Progenitor cell of endocrine pancreas (in vitro differentiated cells): ENCODE measurements at places on chromosomes 6 and 20.

DNA sequence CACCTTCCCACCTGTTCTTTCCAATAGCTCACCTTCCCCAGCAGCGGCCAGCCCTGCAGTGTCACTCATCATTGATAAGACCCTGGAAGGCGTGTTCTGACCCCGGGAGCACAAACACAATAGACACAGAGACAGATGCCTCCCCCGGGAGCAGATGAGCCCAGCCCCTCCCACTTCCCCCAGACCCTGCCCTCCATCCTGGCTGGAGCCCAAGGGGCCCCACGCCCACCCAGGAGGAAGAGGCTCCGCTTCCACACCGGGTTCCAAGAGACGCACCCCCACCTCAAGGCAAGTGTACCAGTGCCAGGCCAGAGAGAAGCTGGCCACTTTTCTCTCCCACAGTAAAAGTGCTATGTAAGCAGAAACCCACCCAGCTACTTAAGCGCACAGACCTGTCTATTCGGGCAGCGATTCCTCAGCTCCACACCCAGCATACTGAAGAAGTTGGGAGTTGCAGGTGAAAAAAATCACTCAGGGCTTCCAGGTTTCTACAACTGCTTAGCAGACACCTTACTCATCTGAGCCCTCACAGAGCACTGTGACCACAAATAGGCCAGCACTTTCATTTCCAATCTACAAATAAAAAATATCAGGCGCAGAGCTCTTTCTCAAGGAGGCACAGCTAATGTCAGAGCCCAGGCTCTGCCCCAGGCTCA is 93.4 kb upstream of the NXT1 start:
- no peak for DNase-seq

DNA sequence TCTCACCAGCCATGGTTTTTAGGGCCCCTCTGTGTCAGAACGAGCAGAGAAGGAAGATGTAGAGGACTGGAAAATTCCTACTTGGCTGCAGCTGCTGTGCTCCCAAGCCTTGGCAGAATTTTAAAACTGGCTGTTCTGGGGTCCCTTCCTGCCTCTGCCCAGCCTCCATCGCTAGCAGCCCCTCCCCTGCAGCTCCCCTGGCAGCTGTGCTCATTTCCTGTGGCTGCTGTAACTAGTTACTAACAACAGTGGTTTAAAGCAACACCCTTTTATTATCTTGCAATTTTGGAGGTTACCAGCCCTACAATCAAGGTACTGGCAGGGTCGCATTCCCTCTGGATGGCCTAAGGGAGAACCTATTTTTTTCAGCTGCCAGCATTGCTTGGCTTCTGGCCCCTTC is 3.7 kb upstream of the CST11 start:
- DNase-seq, result no peak

GRCh38 chr6:166201878-166202277 is 34.2 kb upstream of the TBXT start:
- DNase-seq, result no peak

DNA sequence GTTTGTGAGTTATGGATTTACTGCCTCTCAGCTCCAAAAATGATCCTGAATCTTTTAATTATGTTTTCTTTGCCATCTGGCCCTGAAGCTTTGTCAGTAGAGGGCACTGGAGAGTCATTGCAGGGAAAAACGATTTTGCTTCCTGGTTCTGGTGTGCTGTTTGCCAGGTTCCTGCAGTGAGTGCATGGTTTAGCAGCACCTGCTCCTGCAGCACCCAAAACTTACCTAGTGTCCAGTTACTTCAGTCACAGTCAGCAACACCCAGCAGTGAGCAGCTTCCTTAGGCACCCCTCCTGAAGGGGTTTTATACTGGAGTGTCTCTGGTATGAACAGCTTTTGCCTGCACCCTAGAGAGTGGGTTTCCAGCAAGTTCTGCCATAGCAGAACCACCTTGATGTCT is 6.0 kb upstream of the TRIM26 start:
- DNase-seq, result no peak

- DNase-seq, result no peak
Observed at GRCh38 chr6:147869201-147869600, 360.7 kb downstream of the SAMD5 start.

- DNase-seq, result no peak
Observed at GRCh38 chr6:21164768-21165326, 428.7 kb upstream of the SOX4 start.

- DNase-seq, result no peak
Observed at GRCh38 chr6:160036790-160037206, 67.9 kb downstream of the IGF2R start.

GRCh38 chr6:16568128-16568527 is 193.1 kb downstream of the ATXN1 start:
- no peak for DNase-seq

- DNase-seq, result no peak
Observed at GRCh38 chr6:423799-424345, 32.3 kb downstream of the IRF4 start.

- DNase-seq, result no peak
Observed at GRCh38 chr6:120873125-120873865, 461.0 kb downstream of the TBC1D32 start.

DNA sequence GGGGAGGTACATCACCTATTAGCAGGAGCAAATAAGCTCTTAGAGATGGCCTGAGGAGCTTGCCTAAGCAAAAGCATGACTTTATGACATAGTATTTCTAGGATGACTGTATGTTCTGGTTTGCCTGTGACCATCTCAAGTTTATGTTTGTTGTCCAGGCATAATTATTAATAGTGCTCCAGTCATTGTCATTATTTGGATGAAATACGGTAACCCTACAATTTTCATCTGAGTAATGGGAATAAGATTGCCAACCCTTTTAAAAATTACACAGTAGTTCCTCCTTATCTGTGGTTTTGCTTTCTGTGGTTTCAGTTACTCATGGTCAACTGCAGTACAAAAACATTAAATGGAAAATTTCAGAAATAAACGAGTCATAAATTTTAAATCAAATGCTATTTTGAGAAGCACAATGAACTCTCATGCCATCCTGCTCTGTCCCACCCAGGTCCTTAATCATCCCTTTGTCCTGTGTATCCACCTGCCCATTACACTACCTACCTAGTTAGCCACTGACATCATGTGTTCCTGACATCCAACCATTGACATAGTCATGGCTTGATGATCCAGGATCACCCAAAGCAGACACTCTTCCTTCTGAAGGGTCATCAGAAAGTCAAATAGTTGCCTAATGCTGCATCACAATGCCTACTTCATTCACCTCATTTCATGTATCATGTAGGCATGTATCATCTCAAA is 27.0 kb upstream of the TFB1M start:
- DNase-seq, result no peak

DNA sequence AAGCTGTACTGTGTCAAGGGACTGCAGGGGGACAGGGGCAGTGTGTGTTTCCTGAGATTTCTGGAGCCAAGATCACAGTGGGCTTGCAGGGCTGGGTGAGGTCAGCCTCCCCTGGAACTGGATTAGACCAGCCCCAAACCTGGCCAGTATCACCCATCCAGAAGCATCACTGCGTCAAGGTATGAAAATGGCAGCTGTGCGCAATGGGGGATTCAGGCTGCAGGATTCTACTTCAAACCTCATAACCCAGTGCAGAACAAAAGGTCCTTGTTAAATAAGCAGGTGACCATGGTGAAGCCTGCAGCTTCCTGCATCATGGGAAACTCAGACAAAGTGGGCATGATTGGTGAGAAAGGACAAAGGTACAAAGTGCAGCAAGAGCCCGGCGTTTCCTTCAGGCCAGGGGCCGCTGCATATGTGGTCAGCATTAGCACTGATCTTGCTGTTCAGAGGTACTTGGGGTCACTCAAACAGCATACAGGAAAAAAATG is 33.4 kb downstream of the TRAF3IP2 start:
- no peak for DNase-seq

DNA sequence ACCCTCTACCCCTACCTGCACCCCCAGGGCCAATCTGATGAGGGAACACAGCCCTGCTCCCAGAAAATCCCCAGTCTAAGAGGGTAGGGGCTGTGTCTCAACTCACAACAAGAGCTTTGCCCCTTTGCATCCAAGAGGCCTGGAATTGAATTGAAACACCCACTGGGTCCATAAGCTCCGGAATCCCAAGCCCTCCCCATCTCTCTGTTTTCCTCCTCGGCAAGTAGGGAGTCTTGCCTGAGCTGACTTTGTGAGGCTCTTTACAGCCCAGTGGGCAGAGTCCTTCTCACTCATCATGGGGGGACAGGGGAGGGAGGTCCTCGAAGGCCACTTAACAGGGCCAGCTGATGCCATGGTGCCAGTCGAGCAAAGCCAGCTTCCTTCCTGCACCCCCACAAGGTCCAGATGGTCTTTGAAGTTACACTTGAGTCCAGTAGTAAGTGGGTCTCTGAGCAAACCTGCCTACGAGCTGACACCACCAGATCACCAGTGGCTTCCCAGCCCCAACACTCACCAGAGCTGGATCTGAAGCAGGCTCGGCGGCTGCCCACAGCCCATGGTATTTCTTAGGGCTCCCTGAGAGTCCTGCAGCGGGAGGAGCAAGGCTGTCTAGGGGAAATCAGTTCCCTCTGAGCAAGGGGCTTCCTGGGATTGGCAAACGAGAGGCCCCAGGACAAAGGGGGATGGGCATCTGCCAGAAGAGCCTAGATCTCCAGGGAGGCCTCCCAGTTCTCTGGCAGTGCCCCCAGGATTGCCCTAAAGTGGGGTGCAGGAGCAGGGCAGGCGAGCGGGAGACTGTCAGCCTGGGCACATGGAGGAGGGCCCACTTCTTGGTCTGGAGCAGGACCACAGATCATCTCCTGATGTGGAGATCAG is 144.5 kb downstream of the VEGFA start:
- DNase-seq, result no peak

DNA sequence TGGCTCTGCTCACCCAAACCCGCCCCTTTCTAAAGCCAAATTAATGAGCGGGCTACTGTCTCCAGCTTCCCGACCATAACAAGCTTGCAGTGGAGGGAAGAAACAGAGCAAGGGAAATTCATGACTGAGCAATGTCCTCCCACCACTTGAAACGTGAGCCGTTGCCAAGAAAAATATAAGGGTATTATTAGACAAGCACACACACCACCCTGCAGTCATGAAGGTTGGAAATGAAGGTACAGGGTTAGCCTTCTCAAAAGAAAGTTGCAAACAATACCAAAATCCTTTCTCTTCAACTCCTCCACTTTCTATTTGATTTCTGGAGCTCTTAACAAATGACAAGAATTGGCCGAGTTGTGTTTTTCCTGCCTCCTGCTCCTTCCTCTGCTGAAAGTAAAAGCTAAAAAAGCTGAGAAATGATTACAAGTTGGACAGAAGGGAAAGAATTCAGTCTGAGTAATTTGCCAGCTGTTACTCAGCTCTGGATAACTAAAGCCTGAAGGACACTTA is 151.1 kb upstream of the B3GAT2 start:
- DNase-seq, result no peak

GRCh38 chr6:3013486-3013885 is 13.8 kb downstream of the NQO2 start:
- DNase-seq, result no peak

GRCh38 chr20:59559024-59559817 is 45.1 kb upstream of the PHACTR3 start:
- no peak for DNase-seq

GRCh38 chr6:100237821-100238220 is 226.9 kb downstream of the SIM1 start:
- DNase-seq, result no peak
